ENCODE measurements at places on chromosomes 7 and 10.
A peak's percentile ranks its signal among the peaks of the same experiment; 100 is the strongest.

DNA sequence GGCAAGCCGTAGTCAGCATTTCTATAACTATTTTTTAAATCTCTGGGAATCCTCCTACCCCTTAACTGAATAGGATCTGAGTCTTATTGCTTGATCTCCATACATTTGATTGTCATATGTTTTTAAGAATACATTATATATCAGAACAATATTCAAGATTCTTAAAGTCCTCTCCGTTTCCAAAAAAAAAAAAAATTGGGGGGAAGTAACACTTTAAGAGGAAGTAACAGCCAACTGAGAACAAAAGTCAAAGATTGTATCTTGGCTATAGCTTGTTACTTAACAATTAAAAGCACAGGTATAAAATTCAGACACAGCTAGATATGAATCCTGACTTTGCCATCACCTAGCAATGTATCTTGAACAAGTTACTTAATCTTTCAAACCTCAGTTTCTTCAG, 169.9 kb upstream of the ADO start:
- DNase-seq = no peak

DNA sequence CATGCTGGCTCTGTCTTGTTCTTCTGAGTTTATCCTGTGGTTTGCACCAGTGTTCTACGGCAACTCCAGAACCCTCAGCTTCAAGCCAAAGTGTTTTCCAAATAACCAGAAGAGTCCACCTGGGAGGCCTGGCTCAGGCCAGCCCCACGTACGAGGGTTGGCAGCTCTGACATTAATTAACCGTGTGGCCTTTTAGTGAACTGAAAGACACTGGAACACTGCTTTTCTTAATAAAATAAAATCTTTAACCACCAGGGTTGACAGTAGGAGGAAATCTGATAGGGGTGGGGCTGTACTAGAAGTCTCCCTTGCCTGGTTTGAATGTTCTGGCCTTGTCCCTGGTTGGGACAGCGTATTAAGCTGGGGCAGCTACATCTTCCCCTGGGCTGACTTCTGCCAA, 64.9 kb downstream of the SYPL1 start:
- no peak for DNase-seq

- DNase-seq = no peak
Observed at GRCh38 chr10:111117528-111118277, 40.9 kb downstream of the ADRA2A start.

GRCh38 chr10:103181244-103181643, 11.8 kb downstream of the NT5C2 start:
- DNase-seq = no peak

GRCh38 chr10:126433351-126433750, 45.1 kb upstream of the ADAM12 start:
- DNase-seq = no peak

DNA sequence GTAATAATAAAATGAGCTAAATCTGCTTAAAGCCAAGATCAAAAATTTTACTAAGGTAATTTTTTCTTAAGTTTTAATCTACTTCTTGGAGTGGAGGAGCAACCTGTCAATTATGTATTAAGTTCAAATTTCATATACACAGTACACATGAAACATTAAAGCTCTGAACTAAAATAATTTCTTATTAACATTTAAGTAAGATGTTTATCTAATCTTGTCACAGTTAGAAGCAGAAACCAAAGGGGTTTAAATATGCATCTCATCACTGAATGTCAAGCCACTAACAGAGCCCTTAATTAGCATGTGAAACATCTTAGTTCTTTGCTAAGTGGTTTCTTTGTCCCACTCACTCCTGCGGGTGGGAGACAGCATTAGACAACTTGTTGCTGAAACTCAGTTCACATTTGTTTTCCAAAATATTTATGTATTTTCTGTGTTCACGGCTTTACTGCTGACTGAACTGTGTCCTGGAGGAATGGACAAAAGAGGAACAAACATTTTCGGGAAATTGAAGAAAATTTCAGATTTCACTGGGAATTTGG, 130.9 kb upstream of the MBL2 start:
- DNase-seq = no peak

GRCh38 chr10:120085096-120085796, 192.7 kb downstream of the SEC23IP start:
- no peak for DNase-seq

DNA sequence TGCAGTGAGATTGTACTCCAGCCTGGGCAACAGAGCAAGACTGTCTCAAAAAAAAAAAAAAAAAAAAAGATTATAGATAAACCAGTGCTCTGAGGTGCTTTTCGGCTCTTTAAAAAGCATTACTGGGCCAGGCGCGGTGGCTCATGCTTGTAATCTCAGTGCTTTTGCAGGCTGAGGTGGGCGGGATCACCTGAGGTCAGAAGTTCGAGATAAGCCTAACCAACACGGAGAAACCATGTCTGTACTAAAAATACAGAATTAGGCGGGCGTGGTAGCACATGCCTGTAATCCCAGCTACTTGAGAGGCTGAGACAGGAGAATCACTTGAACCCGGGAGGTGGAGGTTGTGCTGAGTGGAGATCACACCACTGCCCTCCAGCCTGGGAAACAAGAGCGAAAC, 6.6 kb upstream of the HNRNPF start:
- no peak for DNase-seq

GRCh38 chr10:31288962-31289361, 30.1 kb upstream of the ZEB1 start:
- DNase-seq = peak; percentile 33

- DNase-seq = no peak
Observed at GRCh38 chr10:5719546-5719945, 34.9 kb downstream of the TASOR2 start.

DNA sequence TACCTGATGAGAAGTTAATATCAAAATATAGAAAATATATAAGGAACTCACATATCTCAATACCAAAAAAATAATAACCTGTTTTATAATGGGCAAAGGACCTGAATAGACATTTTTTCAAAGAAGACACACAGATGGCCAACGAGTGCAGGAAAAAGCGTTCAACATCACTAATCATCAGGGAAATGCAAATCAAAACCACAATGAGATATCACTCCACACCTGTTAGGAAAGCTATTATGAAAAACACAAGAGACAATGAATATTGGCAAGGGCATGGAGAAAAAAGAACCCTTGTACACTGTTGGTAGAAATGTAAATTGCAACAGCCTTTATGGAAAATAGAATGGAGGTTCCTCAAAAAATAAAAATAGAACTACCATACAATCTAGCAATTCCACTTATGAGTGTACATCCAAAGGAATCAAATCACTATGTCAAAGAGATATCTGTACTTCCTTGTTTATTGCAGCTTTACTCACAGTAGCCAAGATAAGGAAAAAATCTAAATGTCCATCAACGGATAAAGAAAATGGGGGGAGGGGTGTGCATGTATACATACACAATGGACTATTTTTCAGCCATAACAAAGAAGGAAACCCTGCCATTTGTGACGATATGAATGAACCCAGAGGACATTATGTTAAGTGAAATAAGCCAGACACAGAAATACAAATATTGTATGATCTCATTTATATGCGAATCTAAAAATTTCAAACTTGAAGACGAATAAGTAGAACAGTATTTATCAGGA, 3.6 kb upstream of the ALOX5 start:
- DNase-seq = no peak

All from stromal cell of bone marrow (primary cell).